Type B pancreatic cell (in vitro differentiated cells): ENCODE measurements at places on chromosomes 5 and 9. TPM values are rescaled to one million over a fixed set of nuclear protein-coding genes. Genes with fewer than 3 reads are reported as not detected.

The ANKRD31 gene
- 0.34 and 0.45 TPM in 2 replicates for total RNA-seq

DNA sequence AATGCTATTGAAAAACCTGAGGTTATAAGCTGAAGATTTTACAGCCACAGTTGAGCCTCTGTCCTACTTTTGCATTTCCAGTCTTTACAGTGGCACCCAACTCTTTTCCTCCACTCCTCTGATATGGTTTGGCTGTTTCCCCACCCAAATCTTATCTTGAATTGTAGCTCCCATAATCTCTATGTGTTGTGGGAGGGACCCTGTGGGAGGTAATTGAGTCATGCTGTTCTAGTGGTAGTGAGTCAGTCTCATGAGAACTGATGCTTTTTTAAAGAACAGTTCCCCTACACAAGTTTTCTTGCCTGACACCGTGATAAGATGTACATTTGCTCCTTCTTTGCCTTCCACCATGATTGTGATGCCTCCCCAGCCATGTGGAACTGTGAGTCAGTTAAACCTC is 646.1 kb upstream of the SEMA6A start:
- no peak for DNase-seq
- H3K27ac ChIP-seq: no peak overlapping the region
- no peak overlapping the region for H3K4me3 ChIP-seq
- H3K36me3 ChIP-seq: no peaks in the 10 kb centered on the region
- H3K4me1 ChIP-seq: peaks cover 3% of the 10 kb centered on the region
- no peaks in the 10 kb centered on the region for H3K27me3 ChIP-seq

GRCh38 chr9:27467486-27467885 is 56.6 kb upstream of the IFNK start:
- DNase-seq: no peak
- no peak overlapping the region for H3K4me3 ChIP-seq
- H3K4me1 ChIP-seq: peaks cover 35% of the 10 kb centered on the region
- H3K27ac ChIP-seq: no peak overlapping the region
- peaks cover 27% of the 10 kb centered on the region for H3K36me3 ChIP-seq
- no peaks in the 10 kb centered on the region for H3K27me3 ChIP-seq

DNA sequence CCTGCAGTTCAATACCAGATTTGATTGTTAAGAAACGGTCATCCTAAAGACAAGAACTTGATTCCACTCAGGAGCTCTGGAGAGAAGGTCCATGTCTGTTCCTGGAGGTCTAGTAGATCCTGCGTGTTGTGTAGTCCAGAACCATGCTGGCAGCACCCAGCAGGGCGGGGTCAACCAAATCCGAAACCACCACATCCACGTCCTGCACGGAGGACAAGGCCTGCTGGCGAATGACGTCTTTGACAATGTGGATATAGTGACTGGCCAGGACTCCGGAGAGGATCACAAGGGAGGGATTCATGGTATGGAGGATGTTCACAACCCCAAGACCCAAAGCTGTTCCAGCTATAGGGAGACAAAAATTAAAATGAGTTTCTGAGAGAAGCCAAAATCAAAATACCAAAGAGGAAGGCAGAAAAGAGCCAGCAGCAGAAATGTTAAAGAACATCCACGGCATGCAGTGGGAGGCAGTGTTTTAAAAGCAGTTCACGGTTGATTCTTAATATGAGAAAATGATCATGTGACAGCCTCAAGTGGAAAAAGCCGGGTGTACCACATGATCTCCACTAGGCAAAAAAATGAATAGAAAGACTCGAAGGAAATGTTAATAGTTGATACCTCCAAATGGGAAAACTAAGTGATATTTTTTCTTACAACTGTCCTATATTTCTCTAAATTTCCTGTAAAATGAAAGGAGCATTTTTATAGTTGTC is 26.7 kb downstream of the CLTA start:
- no peaks in the 10 kb centered on the region for H3K27me3 ChIP-seq
- DNase-seq: no peak
- peaks cover 36% of the 10 kb centered on the region for H3K36me3 ChIP-seq
- H3K4me3 ChIP-seq: no peak overlapping the region
- no peaks in the 10 kb centered on the region for H3K4me1 ChIP-seq
- no peak overlapping the region for H3K27ac ChIP-seq

DNA sequence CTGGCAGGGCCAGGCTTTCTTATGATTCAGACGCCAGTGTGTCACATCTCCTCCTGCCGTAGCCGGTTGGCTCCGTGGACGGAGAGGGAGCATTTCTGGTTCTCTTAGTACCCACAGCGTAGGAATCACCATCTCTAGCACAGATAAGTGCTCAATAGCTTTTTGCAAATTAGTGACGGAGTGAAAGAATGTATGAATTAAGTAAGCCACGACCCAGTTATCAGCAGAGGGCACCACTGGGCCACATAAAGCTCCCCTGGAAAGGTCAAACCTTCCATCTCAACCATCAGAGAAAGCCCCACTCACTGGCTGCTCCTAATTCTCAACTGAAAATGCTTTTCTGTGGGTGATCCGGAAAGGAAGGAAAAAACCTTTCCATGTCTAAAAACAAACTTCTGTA is 317.0 kb upstream of the ADCY2 start:
- no peaks in the 10 kb centered on the region for H3K36me3 ChIP-seq
- peaks cover 22% of the 10 kb centered on the region for H3K4me1 ChIP-seq
- no peak overlapping the region for H3K27ac ChIP-seq
- peak overlapping the region; percentile 29 for H3K4me3 ChIP-seq
